ENCODE measurements at places on chromosomes 4 and X. TPM values are rescaled to one million over a fixed set of nuclear protein-coding genes. Genes with fewer than 3 reads are reported as not detected.

Gene CTAG1A
- not detected for total RNA-seq

Gene PDZD4
- total RNA-seq: 27.2 TPM

Gene HSD17B11
- total RNA-seq: 11.3 TPM

Gene CLGN
- total RNA-seq: 0.60 TPM

Gene IQCM
- not detected for total RNA-seq

Gene XAGE1A
- total RNA-seq: not detected

Gene LAMP2
- total RNA-seq: 171 TPM

- no peak overlapping the region for H3K4me3 ChIP-seq
- H3K27me3 ChIP-seq: no peaks in the 10 kb centered on the region
- peaks cover 7% of the 10 kb centered on the region for H3K36me3 ChIP-seq
- DNase-seq: no peak
Observed at GRCh38 chr4:25843340-25844097, 19.3 kb downstream of the SEL1L3 start.

DNA sequence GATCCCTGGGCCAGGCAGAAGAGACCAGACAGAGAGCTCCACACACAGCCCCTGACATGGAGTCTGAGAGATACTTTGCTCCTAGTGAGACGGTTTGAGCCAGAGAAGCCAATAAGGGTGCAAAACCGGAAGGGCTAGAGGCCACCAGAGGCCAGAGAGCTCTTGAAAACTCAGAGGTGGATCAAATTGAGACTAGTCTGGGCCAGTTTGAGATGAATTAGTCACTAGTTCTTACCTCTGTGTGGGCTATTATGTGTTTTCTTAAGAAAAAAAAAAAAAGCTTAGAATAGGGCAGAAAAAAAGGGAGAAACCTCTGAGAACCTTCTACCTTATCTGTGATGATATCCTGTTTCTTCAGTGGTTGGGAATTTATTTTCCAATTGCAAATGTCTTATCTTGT lies 110.4 kb upstream of the EDNRA start:
- no peaks in the 10 kb centered on the region for H3K27me3 ChIP-seq
- peaks cover 56% of the 10 kb centered on the region for H3K4me1 ChIP-seq
- H3K27ac ChIP-seq: peak overlapping the region; percentile 60
- H3K36me3 ChIP-seq: peaks cover 3% of the 10 kb centered on the region
- DNase-seq: no peak

GRCh38 chr4:2962614-2963174 lies 512 bp downstream of the NOP14 start:
- H3K27ac ChIP-seq: peak overlapping the region; percentile 95
- peak overlapping the region; percentile 86 for H3K4me3 ChIP-seq
- H3K4me1 ChIP-seq: peaks cover 42% of the 10 kb centered on the region

DNA sequence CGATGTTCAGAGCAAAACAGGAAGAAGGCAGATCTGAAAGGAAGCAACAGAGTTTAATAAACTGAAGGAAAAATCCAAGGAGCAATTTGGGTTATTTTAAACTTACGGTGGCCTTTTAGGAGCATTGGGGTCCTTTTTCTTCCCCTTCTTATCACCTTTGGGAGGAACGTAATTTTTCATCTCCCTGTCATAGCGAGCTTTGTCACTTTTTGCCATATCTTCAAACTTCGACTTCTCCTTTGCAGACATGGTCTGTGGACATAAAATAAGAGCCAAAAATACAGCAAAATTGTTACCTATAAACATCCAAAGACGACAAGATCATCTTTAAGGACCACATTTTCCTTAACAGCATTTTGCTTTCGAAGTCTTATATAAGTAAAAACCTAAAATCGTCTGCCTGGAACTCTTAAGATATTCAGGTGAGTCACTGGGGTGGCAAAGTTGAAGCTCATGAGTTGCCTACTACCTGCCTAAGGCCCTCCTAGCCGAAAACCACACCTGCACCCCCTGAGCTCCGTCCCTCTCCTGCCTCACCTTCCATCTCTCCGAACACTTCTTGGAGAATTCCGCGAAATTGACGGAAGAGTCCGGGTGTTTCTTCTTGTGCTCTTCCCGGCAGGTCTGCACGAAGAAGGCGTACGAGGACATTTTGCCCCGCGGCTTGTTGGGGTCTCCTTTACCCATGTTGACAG lies 1.0 kb downstream of the HMGB2 start:
- H3K27ac ChIP-seq: peak overlapping the region; percentile 92
- H3K27me3 ChIP-seq: no peaks in the 10 kb centered on the region
- H3K4me1 ChIP-seq: peaks cover 33% of the 10 kb centered on the region
- no peak for DNase-seq

GRCh38 chr4:63296773-63297172 lies 1112.5 kb downstream of the TECRL start:
- H3K27me3 ChIP-seq: no peaks in the 10 kb centered on the region
- H3K4me1 ChIP-seq: no peaks in the 10 kb centered on the region
- no peaks in the 10 kb centered on the region for H3K36me3 ChIP-seq
- H3K27ac ChIP-seq: no peak overlapping the region

DNA sequence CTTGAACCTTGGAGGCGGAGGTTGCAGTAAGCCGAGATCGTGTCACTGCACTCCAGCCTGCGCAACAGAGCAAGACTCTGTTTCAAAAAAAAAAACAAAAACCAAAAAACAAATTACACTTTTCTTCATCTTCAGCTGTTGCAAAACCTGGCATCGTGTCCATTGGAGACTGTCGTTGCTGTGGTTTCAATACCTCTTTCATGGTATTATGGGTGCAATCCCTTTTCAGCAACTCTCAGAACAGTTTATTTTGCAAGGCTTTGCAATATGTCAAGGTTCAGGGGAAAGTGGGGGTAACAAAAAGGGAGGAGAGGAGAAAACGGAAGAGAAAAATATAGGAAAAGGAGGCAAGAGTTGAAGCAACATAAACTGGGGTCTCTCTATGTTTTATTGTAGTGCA lies 40.8 kb downstream of the ARSD start:
- H3K36me3 ChIP-seq: no peaks in the 10 kb centered on the region
- H3K27me3 ChIP-seq: no peaks in the 10 kb centered on the region
- H3K27ac ChIP-seq: no peak overlapping the region

DNA sequence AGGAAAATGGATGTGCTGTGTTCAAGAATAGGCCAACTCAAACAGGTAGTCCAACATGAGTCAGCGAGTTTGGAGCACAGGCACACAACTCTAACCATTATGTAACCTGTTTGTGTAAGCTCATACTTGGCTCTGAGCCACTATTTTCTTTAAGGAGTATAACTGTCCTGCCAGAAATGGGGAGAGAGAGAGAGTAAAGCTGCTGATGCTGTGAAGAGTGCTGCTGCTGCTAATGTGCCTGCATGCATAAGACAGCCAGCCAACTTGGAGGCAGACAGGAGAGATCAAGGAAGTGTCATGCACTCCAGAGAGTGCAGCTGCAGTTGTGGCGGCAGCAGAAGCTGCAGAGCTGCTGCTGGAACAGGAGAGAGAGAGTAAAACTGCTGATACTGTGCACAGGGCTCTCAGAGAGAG lies 11.7 kb upstream of the STATH start:
- H3K36me3 ChIP-seq: no peaks in the 10 kb centered on the region
- H3K4me1 ChIP-seq: no peaks in the 10 kb centered on the region
- peaks cover 5% of the 10 kb centered on the region for H3K27me3 ChIP-seq
- peak; percentile 27 for DNase-seq
- no peak overlapping the region for H3K4me3 ChIP-seq
- no peak overlapping the region for H3K27ac ChIP-seq

DNA sequence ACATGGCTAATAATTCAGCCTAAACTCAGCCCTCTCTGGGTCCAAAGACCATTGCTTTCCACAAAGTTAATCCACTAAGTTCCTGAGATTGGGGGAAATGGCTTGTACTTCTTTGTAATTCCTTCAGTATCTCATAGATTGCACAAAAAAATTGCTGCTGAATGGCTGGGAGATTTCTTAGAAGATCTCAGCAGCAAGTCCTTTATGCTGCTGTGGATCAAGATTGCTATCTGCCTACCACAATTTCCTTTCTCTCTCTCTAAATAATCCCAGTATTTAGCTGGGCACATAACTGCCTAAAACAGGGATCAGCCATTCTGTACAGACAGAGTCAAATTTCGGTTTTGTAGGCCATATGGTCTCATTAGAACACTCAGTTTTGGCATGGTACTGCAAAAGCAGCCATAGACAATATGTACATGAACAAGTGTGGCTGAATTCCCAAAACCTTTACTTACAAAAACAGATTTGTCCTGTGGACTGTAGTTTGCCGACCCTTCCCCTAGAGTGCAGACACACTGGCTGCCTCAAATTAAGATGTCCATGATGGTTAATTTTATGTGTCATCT lies 18.5 kb upstream of the HOPX start:
- no peak overlapping the region for H3K4me3 ChIP-seq
- no peak overlapping the region for H3K27ac ChIP-seq
- H3K36me3 ChIP-seq: no peaks in the 10 kb centered on the region
- DNase-seq: no peak
- H3K27me3 ChIP-seq: peaks cover 18% of the 10 kb centered on the region

DNA sequence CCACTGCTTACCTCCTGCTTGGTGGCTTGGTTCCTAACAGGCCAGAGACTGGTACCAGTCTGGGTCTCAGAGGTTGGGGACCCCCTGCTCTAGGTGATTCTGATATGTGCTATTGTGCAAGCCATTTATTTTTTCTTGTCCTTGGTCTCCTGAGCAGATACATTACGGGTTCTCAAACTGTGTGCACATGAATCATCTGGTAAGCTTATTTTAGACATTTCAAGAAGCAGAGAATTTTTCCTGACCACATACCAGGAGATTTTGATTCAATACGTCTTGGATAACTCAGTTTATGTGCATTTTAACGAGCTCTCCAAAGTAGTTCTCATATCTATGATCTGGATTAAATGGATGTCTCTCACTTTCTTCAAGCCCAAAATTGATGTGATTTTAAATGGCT lies 77.2 kb downstream of the FHIP1A start:
- peaks cover 67% of the 10 kb centered on the region for H3K4me1 ChIP-seq
- no peak for DNase-seq
- H3K4me3 ChIP-seq: no peak overlapping the region
- H3K36me3 ChIP-seq: peaks cover 4% of the 10 kb centered on the region
- H3K27ac ChIP-seq: peak overlapping the region; percentile 87
- no peaks in the 10 kb centered on the region for H3K27me3 ChIP-seq

DNA sequence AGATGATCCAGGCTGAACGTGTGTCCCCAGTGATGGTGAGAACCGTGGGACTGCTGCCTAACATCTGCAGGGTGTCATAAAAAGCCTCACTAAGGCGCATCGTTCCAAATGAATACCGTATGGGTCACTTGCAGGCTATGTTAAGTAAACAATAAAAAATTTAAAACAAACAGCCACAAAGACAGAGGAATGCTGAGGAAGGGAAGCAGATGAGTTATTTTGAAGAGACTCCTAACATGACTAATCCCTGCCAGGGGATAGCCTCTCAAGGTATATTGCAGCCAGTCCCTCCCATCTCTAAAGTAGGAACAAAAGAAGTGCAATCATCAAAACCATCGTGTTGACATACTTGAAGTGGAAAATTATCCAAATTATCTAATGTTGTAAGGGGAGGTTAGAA lies 83.8 kb downstream of the UNC5C start:
- no peak overlapping the region for H3K4me3 ChIP-seq
- peaks cover 9% of the 10 kb centered on the region for H3K4me1 ChIP-seq
- no peaks in the 10 kb centered on the region for H3K27me3 ChIP-seq
- H3K36me3 ChIP-seq: no peaks in the 10 kb centered on the region

DNA sequence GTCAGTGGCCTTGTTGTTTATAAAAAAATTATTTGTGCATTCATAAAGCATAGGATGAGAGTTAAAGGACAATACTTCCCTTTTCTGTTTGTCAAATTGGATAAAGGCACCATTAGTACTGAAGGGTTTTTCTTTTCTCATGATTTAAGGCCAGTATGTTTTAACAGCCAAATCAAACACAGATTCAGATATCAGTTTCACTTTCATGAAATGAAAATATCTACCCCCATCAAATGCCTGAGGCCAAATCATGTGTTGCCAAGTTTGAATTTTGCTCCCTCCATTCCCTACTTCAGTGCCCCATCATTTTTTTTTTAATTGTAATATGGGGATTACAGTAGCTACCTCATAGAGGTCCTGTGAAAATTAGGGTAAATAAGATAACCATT lies 745.9 kb downstream of the RPA4 start:
- H3K27ac ChIP-seq: no peak overlapping the region
- DNase-seq: no peak
- H3K27me3 ChIP-seq: peaks cover 4% of the 10 kb centered on the region
- H3K4me3 ChIP-seq: no peak overlapping the region

DNA sequence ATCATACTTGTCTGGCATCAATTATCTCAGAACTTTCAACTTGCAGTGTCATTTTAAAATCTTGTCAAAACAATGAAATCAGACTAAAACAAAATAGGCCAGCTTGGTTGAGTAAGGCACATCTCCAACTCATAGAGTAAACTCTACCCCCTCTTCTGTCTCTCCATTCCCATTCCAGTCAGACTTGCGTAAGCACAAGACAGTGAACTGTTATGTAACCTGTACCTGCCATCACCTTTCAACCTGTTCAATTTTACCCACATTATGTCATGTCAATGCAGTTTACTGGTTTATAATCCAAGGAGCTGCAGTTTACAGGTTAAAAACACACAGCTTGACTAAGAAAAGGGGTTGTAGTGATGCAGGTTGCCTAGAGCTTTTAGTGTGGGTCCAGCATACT lies 8.3 kb downstream of the CDX4 start:
- H3K36me3 ChIP-seq: no peaks in the 10 kb centered on the region
- H3K27me3 ChIP-seq: no peaks in the 10 kb centered on the region
- H3K27ac ChIP-seq: no peak overlapping the region
- H3K4me1 ChIP-seq: no peaks in the 10 kb centered on the region

DNA sequence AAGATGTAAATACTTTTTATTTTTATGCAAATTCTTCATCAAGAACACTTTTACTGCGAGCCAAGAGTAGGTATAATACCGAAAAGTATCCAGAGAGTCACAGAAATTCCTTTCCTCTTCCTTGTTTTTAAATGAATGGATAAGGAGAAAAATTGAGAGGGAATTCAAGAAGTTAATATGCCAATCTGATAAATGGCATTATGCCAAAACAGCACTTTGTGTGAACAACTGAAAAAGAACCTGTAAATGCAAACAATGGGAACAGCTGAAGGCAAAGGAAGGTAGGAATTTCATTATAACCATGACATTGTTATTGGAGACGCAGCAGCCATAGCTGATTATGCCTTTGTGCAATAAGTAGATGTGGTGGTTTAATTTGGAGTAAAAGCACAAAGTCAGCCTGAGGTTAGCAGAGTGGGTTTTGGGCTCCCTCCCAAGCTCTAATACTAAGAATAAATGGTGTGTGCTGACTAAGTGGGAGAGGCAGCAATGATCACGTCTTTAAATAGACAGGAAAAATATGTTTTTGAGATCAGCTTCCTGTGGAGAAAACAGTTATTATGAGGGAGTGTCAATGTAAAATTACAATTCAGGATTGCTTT lies 209.8 kb upstream of the NDST4 start:
- H3K36me3 ChIP-seq: no peaks in the 10 kb centered on the region
- H3K4me1 ChIP-seq: peaks cover 30% of the 10 kb centered on the region
- H3K4me3 ChIP-seq: no peak overlapping the region
- no peak for DNase-seq

GRCh38 chr4:57504797-57505530 lies 394.8 kb upstream of the IGFBP7 start:
- H3K4me3 ChIP-seq: no peak overlapping the region
- H3K27ac ChIP-seq: no peak overlapping the region
- H3K27me3 ChIP-seq: peaks cover 21% of the 10 kb centered on the region
- peaks cover 12% of the 10 kb centered on the region for H3K4me1 ChIP-seq

- H3K4me1 ChIP-seq: no peaks in the 10 kb centered on the region
- H3K4me3 ChIP-seq: no peak overlapping the region
- peaks cover 7% of the 10 kb centered on the region for H3K27me3 ChIP-seq
- no peak overlapping the region for H3K27ac ChIP-seq
Observed at GRCh38 chr4:8795140-8795539, 76.5 kb downstream of the HMX1 start.
